GM06990 (cell line): ENCODE measurements at places on chromosomes 1 and 21.
A peak's percentile ranks its signal among the peaks of the same experiment; 100 is the strongest.

DNA sequence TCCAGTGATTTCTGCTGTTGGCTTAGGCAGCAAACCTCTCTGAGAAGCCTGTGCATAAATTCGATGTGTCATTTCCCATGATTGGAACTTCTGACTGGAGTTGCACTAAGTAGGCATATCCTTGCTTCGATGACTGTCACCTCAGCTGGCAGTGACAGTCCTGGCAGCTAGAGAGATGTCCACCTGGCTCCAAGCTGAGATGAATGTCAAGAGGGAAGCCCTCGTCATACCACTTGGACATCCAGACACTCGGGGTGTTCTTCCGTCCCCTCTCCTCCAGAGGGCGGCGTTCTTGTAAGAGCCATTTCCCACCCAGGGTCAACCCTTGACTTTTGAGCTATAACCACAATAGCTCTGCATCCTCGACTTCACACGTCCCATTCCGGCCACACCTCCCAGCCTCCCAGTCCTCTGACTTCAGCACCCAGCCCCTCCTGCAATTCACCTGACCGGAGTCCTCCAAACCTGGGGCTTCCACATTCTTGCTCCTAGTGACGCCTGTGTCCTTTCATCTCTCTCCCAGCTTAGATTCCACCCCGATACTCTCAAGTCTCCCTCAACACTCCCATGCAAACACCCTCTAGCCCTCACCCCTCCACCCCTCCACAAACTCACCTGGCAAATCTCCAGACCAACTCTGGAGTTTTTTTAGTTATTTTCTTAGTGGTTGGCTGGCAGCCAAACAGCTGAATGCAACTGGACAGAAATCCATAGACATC lies 17.3 kb downstream of the CA6 start:
- DNase-seq, result peak; percentile 15

- DNase-seq, result peak; percentile 5
Measured at GRCh38 chr1:182189535-182190066, 128.1 kb upstream of the ZNF648 start.

DNA sequence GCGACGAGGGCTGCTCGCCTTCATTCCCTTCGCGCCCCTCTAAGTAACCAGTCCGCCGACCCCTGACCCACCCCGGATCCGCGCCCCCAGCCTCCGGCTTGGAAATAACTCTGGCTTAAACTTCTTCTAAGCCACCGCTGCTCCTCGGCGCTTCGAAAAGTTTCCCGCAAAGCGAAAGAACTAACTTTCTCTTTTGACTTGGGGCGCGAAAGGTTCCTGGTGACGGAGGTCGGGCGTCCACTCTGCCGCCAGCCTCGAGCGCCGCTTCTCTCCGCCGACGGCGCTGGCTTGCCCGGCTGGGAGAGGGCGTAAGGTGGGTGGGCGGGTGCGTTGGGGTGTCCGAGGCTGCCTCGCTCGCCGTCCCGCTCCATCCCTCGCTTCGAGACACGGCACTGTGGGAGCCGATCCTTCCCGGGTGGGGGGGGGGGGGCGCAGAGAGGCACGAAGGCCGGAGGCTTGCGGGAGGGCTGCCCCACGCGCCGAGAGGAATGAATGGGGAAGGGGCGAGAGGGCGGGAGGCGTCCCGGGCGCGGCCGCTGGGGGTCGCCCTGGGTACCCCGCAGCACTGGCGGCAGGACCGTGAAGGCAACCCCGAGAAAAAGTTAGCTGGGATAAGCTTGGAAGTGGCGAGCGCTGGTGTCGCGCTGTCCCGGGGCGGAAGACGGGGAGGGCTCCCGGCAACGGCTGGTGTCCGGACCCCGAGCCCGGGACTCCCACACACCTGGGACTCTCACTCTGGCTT lies 569 bp downstream of the ATF3 start:
- peak; percentile 73 for DNase-seq

- no peak for DNase-seq
Measured at GRCh38 chr1:227546059-227546458, 17.3 kb upstream of the ZNF678 start.

- DNase-seq, result no peak
Measured at GRCh38 chr1:108100148-108100547, 100.0 kb downstream of the SLC25A24 start.

DNA sequence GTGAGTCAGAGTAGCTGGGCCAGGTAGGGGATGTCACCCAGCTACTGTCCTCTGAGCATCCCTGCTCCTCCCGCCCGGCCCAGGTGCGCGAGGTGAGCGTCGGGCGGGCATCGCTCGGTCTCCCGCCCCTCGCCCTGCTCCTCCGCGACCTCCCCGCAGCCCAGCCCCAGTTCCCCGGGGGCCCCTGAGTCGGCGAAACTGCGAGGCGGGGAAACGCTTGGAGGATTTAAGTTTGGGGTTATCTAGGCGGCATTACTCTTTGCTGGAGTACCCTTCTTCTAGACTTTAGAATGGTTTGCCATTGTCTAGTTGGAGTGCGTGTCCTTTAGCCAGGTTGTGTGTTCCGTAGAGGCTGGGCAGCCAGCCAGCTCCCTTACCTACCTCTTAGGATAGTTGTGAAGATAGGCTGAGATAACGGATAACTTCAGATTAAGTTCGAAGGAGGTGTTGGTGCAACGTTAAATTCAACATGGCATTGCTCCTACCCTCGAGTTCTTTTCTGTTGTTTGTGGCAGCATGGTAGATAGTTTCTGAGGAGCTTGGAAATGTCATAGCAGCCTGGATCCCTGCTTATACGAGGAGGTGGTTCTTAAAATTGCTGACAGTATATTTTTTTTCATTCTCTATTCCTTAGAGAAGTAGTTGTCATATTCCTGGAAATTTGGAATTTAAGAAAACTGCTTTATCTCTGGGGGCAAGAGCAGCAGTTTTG lies 697 bp downstream of the AGO3 start:
- no peak for DNase-seq

DNA sequence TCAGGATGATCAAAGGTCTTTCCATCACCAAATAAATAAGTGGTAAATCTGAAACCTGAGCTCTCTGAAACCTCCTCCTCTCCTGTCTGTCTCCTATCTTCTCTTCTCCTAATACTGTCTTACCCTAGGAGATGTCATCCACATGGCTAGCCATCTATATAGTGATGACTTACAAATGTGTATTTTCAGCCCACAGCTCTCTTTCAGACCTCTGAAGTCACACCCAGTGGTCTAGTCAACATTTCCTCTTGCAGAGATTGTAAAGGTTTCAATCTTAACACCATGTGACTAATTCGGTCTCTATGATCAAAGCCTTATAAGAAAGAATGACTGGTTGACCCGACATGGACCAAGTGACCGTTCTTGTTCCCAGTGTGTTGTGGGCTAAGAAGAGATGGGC lies 63.1 kb upstream of the DPT start:
- peak; percentile 13 for DNase-seq

DNA sequence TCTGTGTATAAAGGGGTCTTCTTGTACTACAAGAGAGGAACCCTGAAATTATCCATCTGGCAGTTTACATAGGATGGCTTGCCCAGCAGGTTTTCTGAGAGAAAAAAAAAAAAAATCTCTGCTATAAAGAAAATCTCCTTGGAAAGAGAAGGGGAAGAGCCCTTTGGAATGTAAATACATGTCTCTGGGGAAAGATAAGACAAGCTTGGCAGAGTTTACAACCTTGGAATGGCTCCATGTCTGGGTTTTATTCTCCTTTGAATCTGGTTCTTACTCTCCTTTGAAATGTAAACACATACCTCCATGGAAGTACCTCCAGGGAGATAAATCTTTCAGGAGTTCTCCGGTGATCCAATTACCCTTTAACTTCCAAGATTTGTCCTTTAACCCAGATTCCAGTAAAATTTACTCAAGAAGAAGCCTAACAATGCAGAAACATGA lies 45.1 kb upstream of the DNAH14 start:
- no peak for DNase-seq

DNA sequence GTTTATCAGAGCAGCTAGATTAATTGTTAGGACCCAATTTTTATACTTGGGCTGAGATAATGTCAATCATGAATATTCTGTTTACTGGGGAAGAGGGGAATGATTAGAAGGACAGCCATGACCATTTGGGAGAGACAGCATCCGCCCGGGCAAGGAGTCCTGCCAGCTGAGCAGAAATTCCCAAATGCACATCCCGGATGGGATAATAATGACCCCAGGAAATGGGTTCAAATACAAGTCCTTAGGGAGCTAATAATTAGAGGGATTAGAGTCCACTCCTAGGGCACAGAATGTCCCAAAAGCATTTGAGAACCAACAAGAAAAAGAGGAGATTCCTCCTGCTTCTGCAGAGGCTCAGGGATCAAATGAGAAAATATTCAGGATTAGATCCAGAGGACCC lies 115.9 kb downstream of the LRRC53 start:
- DNase-seq, result no peak
